ENCODE measurements at places on chromosomes 7 and 10.

GRCh38 chr10:121984463-121984862, 4.5 kb upstream of the TACC2 start:
- DNase-seq = no peak

GRCh38 chr7:157995815-157996214, 591.8 kb downstream of the PTPRN2 start:
- no peak for DNase-seq

DNA sequence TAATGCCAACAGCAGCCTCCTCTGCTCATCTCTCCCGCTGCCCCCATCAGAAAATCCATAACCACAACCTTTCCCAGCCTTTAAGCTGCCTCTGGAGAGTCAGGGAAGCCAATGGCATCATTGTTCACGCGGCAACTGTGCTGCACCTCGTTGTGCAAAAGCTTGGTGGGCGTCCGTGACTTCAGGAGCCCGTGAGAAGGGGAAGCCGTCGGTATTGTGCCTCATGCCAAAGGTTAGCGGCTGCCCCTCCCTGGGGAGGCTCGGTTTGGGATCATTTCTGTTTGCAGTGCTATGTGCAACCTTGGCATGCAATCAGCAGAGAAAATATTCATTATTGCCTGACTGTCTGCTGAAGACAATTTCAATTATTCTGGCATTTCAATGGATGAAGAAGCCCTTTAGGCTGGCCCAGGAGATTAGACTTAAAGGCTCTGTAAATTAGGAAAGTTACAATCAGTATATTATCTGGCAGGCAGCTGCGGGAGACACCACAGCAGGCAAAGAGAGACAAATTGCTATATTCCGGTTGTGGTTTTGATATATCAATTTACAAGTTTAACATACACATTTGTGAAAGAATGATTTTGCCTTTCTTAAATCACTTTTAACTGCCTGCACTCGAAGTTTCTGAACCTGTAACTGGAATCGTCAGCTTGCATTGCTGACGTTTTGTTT, 244.5 kb downstream of the GATA3 start:
- no peak for DNase-seq

GRCh38 chr10:101938305-101939007, 94.9 kb upstream of the KCNIP2 start:
- no peak for DNase-seq

DNA sequence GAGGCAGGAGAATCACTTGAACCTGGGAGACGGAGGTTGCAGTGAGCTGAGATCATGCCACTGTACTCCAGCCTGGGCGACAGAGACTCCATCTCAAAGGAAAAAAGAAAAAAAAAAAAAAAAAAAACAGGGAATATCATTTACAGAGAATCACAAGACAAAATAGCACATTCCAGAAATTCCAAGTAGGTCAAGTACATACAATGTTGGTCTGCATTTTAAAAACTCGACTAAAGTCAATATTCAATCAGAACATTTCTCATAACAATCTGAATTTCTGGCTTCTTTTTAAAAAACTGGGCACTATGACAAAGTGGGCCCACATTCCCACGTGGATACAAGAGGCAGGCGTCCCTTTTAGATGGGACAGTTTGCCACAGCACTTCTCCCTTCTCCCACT, 12.8 kb downstream of the ZC3HAV1L start:
- no peak for DNase-seq

- DNase-seq = no peak
Measured at GRCh38 chr7:66088861-66089838, 13.5 kb downstream of the ASL start.

GRCh38 chr7:55124989-55125875, 106.4 kb downstream of the EGFR start:
- no peak for DNase-seq

- peak; percentile 53 for DNase-seq
Measured at GRCh38 chr10:3948843-3949242, 163.8 kb upstream of the KLF6 start.

GRCh38 chr7:51311166-51311565, 5.4 kb downstream of the COBL start:
- DNase-seq = no peak

- DNase-seq = no peak
Measured at GRCh38 chr7:77989981-77990566, 191.5 kb downstream of the PHTF2 start.

GRCh38 chr7:110803602-110804143, 287.3 kb upstream of the LRRN3 start:
- DNase-seq = no peak

DNA sequence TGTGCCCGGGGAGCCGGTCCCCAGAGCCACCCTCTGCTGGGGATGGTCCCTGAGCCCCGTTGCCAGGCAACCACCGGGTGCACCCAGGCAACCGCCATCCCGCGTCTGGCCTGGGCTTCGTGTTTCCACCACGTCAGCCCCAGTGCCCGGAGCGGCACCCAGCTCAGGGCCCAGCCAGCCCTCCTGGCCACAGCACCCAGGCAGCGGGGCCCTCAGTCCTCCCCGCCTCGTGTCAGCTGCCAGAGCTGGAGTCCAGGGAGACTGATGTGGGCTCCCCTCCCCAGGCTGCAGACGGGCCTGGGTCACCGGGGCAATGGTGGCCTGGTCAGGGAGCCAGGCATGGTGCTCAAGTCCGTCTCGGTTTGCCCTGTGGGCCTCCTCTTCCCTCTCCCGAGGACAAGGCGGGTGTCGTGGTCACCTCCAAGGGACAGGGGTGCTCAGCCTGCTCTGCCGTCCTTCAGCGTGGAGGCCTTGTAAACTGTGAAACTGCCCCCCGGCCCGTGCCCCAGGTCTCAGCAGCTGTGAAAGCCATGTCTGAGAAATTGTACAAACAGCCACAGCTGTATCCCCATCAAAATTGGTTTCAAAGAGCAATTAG, 72.5 kb downstream of the MICALL2 start:
- DNase-seq = no peak

DNA sequence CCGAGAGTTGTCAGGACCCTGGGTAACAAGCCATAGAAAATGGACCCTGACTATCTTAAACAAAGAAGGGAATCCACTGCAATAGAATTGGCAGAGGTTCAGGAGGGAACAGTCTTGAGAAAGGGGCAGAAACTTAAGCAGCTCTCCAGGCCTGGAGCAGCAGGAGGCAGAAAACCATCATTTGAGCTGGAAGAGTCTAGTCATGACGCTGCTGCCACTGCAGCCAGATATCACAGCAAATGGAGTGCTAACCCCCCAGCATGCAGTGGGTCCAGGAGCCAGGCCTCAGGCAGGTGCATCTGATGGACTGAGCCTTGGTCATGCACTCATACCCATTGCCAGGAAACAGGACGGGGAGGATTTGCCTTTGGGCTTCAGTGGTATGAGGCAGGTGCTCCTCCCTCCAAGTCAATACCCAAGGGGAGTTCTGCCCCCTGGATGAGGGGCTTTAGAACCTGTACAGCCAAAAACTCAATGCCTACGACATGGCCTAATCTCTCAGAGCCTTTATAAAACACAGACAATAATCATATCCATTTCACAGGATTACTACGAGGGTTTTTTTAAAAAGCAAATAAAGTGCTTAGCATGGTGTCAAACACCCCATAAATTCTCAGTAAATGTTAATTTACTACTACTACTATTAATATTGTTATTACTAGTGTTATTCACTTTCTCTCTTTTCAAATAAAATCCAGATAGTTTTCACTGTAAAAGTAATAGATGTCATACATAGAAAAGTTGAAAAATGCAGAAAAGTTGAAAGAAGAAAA, 30.7 kb downstream of the DUSP5 start:
- DNase-seq = no peak

DNA sequence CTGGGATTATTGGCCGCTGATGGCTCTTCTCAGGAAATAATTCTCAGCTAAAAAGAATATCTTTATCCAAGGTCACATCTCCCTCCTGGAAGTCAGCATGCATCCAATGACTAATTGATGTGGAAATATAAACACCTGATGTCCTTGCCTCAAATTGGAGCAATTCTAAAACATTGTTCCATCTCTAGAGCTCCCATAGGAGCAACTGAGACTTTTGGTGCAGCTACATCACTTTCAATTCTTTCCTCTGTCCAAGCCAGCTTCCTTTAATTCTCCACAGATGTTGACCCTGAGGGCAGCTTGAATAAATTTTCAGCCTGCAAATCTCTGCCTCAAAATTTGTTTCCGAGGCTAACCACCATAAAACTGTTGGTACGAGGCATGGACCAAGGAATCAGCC, 43.9 kb upstream of the KCND2 start:
- no peak for DNase-seq

DNA sequence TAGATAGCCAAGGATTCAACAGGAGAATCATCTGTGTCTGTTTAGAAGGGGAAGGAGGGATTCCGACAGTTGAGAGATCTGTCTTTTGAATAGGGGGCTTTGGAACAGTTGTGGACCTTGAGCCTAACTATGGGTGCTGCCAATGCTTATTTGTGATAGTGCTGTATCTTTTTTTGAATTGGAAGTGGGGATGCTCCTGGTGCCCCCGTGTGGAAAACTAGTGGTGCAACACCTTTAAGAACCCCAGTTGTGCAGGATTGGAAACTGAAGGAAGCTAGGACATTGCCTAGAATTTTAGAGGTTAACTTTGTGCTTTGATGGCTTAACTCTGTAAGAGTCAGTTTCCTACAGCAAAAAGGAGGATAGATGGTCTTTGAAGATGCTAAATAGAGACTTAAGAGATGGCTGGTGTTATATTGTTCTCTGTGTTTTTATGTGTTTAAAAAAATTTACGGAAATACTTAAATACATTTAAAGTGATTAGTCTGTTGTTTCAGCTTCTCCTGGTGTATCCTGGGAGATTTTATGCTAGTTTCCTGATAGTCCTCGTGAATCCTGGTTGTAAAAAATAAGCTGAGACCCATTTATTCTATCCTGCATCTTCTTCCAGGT, 69.3 kb downstream of the AP3M1 start:
- no peak for DNase-seq

DNA sequence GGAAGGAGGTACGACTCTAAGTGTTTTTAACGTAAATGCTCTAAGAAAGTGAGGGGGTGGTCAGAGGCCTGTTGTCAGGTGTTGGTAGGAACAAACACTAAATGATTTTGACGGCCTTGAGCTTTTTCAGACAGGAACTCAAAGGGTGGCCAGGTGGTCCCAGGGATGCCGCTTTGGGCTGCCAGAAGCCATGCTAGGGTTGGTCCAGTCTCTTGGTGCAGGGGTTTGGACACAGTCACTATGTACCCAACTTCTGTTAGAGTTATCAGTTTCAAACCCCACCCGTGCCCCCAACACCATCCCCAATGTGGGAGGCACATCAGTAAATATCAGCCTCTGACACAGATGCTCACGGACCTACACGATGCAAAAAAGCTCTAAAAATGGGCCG, 9.3 kb downstream of the ATP6V0E2 start:
- DNase-seq = no peak

GRCh38 chr10:120392245-120392644, 64.8 kb upstream of the PLPP4 start:
- DNase-seq = no peak

DNA sequence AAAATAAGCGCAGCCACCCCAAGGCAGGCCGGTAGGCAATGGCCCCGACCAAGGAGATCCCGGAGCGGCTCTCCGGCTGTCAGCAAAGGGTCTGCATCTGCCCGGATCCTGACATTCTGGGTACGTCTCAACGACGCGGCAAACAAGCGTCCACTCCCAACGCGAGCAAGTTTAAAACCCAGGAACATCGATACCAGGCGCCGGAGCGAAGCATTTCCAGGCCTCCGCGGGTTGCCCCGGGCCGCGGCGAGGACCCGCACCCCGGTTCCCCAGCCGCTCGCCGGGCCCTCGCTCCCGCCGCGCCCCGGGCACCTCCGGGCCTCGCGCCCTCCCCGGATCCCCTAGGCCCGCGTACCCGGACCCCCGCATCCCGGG, 453 bp downstream of the URGCP start:
- no peak for DNase-seq

- DNase-seq = no peak
Measured at GRCh38 chr7:3440509-3440908, 139.5 kb downstream of the SDK1 start.

DNA sequence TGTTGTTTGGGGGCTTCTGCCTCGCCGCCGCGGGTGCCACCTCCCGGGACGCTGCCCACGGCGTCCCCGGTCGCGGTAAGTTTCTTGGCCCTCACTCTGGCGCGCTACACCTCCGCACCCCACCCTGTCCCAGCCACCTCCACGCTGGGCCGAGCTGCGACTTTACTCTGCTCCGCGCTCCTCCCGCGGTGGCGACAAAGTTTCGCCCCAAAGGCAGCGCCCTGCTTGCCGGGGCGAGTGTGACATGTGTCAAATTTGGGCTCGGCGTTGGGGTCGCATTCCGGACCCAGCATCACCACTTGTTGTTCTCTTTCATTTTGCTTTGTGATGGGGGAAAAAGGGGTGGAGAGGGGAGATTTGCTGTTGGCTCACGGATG, 167.7 kb upstream of the PPP1R3A start:
- no peak for DNase-seq

DNA sequence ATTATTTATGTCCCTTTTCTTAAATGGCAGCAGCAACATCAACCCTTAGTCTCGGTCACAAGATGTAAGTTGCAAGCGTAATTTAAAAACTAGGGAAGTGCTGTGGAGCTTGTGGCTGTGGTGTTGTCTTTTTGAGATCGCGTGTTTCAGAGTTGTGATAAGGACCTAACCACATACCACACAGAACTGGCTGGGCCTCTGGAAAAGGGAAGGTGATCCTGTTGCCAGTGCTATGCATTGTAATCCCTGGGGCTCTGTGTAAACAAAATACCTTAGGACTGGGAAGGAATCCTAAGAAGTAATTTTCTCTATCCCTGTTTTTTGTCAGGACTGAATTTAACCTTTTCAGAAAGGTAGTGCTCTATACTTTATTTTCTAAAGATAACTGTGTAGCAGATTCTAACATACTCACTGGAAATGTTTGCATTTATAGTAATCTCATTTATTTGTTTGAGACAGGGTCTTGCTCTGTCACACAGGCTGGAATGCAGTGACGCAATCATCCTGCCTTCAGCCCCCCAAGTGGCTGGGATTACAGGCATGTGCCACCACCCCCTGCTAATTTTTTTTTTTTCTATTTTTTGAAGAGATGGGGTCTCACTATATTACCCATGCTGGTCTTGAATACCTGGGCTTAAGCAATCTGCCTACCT, 60.4 kb downstream of the INPP5F start:
- no peak for DNase-seq

DNA sequence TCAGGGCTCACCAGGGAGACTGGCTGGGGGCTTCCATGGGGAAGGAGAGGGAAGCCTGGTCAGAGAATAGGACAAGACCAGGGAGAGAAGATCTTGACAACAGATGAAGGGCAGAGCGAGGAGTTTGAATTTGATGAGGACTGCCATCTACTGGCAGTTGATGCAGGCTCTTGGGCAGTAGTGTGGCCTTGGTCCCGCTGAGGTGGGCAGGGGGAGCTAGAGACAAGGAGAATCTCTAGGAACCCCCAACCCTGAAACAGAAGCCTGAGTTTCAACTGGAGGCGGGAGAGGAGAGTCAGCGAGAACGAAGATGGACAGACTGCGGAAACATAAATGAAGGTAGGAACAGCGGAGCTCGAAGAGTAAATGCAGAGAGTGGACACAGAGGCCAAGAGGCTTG, 81.0 kb downstream of the PPP1R3C start:
- DNase-seq = no peak

GRCh38 chr10:21530641-21531040, 3.4 kb upstream of the MLLT10 start:
- no peak for DNase-seq

- DNase-seq = no peak
Measured at GRCh38 chr7:13117103-13117502, 429.7 kb downstream of the ARL4A start.

Data from stimulated activated CD8-positive, alpha-beta memory T cell treated with anti-CD3 and anti-CD28 coated beads, Interleukin-7, amount 100 ng/mL, for 1 hour (primary cell).